Muscle of back (tissue), 13 donors: ENCODE measurements at places on chromosomes 1 and 21. TPM values are rescaled to one million over a fixed set of nuclear protein-coding genes. Genes with fewer than 3 reads are reported as not detected.
A peak's percentile ranks its signal among the peaks of the same experiment; 100 is the strongest.

GRCh38 chr1:21242846-21243245 lies 47.4 kb downstream of the ECE1 start:
- no peak for DNase-seq

GRCh38 chr1:57848406-57848805 lies 424.5 kb upstream of the DAB1 start:
- DNase-seq, result no peak

DNA sequence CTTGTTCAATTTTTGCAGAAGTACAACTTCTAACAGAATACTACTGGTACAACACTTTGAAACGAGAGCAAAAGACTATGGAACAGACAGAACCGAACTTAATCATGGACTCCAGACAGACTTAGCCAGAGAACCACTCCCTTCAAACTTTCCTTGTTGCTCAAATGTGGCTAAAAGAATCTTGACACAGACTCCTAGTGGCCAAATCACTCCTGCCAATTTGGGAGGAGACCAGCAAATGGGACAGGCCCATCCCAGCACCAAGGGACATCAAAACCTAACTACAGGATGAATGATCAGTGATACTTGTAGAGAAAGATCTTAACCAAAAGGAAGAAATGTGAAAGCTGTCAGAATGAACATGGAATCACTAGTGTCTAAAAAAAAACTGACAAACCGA lies 154.0 kb downstream of the MATN1 start:
- DNase-seq, result no peak

GRCh38 chr1:220929304-220929703 lies 50.1 kb downstream of the HLX start:
- DNase-seq, result no peak

Gene DCDC2B
- 0.55 TPM for polyA plus RNA-seq

- peak; percentile 67 for DNase-seq
Observed at GRCh38 chr1:18901952-18902522, 318 bp downstream of the ALDH4A1 start.

GRCh38 chr1:200153277-200154055 lies 126.0 kb downstream of the NR5A2 start:
- DNase-seq, result no peak

- DNase-seq, result no peak
Observed at GRCh38 chr1:197954718-197955418, 37.7 kb downstream of the LHX9 start.

Gene ASAP3
- 53.9 TPM for polyA plus RNA-seq

Gene SPATA1
- 0.77 TPM for polyA plus RNA-seq

GRCh38 chr1:86776108-86776507 lies 71.7 kb downstream of the SH3GLB1 start:
- no peak for DNase-seq

GRCh38 chr1:113784104-113784779 lies 25.0 kb upstream of the PHTF1 start:
- no peak for DNase-seq

- DNase-seq, result no peak
Observed at GRCh38 chr1:196193896-196194559, 414.2 kb downstream of the KCNT2 start.

GRCh38 chr1:213122514-213122929 lies 71.5 kb downstream of the RPS6KC1 start:
- DNase-seq, result peak; percentile 33

- DNase-seq, result no peak
Observed at GRCh38 chr1:227093309-227093708, 153.2 kb downstream of the COQ8A start.

DNA sequence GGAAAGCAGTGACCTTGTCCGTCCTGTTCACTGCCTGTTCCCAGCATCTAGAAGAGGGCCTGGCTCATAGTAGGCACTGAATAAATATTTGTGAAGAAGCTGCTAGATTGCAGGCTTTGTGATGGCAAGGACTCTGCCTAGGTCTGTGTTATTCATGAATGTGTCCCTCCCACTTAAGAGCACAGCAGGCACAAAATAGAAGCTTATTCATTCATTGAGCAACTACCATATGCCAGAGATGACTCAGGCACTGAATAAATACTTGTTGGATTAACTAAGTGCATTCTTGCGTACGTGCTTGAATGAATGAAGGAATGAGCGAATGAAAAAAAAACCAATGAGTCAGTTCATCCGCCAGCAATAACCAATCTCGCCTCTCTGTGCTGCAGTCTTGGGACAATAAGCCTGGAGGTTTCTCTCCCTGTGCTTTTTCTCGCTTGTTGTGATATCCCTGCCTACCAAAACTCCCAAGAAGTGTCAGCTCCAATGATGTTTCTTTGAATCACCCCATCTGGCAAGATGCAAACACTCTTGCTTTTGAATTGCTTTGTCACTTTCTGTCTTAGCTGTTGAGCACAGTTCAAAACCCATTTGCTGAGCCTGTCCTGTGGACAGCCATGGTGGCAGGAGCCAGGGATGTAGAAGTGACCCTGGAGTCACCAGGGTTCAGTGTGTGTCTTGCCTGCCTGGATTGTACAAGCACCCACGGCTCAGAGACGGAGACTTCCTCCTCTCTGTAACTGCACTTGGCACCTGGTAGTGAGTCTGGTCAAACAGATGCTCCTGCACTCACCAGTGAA lies 143.9 kb downstream of the KAZN start:
- peak; percentile 25 for DNase-seq

DNA sequence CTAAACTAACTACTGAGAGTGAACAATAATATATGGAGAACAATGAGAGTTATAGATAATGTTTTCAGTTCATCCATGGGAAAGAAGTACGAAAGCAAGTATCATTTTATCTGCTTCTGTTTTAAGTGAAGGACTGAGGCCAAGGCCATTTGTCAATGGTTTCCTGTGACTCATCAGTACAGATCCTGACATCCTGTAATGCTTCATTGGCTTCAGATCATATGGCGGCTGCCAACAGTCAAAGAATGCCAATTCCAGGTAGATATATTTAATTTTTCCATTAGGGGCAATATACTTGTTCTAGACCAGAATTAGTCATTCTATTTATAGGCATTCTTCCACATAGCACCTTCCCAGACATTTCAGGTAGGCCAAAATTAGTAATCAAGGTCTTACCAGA lies 97.3 kb downstream of the USH2A start:
- DNase-seq, result no peak

- no peak for DNase-seq
Observed at GRCh38 chr1:21671915-21672314, 2.8 kb upstream of the RAP1GAP start.

Gene NBPF10
- 1.5 TPM for polyA plus RNA-seq

Gene ATP6V1G3
- not detected for polyA plus RNA-seq

DNA sequence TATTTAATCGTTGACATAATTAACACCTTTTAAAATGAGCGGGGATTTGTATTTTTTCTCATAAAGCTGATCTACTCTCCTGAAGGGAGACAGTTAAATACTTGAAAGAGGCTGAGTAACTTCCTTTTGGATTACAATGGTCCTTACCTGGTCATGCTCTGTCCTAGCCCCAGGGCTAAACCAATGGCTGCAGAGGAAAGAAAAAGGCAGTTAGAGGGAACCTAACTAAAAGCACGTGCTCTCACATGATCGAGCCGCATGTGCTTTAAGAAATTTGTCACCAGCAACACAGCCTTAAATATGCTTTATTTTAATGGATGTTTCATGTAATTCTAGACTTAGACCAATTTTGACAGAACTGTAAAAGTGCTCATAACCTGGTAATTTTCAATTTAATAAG lies 132.7 kb downstream of the GPATCH2 start:
- no peak for DNase-seq

DNA sequence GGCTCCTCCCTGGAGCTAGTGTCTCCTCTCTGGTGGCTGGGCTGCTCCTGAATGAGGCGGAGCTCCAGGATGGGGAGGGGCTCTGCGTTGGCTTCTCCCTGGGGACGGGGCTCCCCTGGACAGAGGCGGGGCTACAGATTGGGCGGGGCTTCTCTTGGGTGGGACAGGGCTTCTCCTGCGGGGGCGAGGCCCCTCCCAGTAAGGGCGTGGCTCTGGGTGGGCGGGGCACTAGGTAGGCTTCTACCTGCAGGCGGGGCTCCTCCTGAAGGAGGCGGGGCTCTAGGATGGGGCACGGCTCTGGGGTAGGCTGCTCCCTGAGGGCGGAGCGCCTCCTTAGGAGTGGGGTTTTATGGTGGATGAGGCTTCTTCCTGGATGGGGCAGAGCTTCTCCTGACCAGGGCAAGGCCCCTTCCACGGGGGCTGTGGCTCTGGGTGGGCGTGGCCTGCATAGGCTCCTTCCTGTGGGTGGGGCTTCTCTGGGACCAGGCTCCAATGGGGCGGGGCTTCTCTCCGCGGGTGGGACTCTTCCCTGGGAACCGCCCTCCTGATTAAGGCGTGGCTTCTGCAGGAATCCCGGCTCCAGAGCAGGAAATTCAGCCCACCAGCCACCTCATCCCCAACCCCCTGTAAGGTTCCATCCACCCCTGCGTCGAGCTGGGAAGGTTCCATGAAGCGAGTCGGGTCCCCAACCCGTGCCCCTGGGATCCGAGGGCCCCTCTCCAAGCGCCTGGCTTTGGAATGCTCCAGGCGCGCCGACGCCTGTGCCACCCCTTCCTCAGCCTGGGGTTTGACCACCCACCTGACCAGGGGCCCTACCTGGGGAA lies 22.7 kb upstream of the ARF1 start:
- DNase-seq, result no peak

DNA sequence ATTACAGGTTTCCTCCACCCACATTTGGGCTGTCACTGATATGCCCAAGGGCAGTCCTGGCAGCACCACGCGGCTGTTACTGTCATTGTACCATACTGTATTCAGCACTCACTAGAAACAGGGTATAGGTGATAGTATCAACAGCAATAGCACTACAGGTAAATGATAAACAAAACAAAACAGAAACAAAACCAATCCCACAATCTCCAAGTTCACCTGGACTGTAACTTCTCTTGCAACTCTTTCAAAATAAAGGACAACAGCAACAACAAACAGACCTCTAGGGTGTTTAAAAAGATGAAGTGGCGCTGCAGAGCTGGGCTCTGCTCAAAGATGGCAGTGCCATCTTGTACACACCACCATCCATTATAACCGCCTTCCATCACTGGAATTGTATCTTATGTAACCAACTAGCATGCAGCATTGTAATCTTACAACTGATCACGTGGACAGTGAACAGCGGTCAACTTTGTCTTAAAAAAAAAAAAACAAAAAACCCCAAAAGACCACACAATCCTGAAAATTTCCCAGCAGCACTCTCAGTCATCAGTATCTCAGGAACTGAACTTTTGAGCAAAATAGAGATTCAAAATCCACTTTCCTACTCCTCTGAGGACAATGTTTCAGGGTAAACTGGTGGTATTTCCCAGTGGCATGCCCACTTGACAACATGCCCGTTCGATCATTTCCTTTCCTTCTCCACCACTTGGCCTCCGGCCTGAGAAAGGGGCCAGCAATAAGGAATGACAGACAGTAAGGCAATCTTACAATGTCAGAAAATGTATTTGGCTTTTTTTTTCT lies 3.8 kb downstream of the IRF2BP2 start:
- DNase-seq, result peak; percentile 83

DNA sequence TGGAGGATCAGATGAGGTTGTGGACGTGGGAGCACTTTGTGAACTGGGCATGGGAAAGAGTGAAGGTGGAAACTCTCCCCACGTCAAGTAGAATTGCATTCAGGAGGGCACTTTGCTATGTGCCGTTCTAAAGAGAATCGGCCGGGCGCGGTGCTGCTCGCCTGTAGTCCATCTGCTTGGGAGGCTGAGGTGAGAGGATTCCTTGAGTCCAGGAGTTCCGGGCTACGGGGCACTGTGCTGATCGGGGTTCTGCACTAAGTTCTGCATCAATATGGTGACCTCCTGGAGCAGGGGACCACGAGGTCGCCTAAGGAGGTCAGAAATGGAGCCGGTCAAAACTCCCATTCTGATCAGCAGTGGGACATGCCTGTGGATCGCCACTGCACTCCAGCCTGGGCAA lies 141.9 kb downstream of the PEX14 start:
- DNase-seq, result no peak

Gene MYOG
- polyA plus RNA-seq, result 384 TPM

DNA sequence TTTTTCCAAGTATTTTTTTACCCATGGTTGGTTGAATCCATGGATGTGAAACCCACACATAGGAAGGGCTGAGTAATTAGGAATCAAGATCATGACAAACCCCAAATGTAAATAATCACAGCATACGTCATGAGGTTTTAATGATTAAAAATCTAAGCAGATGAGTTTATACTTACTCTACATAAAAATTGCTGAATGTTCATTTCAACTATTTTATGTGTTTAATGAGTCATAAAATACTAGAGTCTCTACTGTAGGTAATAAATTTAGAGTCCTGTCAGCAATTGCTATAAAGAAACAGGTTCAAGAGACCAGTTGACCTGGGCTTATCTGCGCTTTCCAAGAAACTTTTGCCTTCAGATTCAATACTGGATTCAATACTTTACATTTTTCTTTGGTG lies 18.2 kb downstream of the CTH start:
- DNase-seq, result no peak

- DNase-seq, result peak; percentile 58
Observed at GRCh38 chr1:174982971-174983689, 16.6 kb upstream of the CACYBP start.

- DNase-seq, result peak; percentile 88
Observed at GRCh38 chr1:33367485-33368405, 46.8 kb upstream of the A3GALT2 start.

- DNase-seq, result peak; percentile 81
Observed at GRCh38 chr1:154975409-154976059, 1.1 kb downstream of the CKS1B start.

Gene MCOLN2
- polyA plus RNA-seq, result not detected

DNA sequence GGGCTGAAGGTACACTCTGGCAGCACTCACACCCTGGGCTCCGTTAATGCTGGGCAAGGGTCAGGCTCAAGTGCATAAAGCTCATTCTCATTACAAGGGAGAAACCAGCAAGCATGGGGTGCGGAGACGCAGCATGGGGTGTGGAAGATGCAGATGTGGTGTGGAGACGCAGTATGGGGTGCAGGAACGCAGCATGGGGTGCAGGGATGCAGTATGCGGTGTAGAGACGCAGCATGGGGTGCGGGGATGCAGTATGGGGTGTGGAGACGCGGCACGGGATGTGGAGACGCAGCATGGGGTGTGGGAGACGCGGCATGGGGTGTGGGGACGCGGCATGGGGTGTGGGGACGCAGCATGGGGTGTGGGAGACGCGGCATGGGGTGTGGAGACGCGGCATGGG lies 390.7 kb downstream of the NPHP4 start:
- no peak for DNase-seq

Gene SMIM1
- 3.7 TPM for polyA plus RNA-seq
